Transverse colon (tissue), 4 donors: ENCODE measurements at places on chromosomes 7 and 10.
A peak's percentile ranks its signal among the peaks of the same experiment; 100 is the strongest.

GRCh38 chr7:22210355-22210754 lies 146.6 kb downstream of the RAPGEF5 start:
- DNase-seq = no peak

GRCh38 chr10:80275756-80276155 lies 13.7 kb downstream of the MAT1A start:
- H3K27me3 ChIP-seq = no peaks in the 10 kb centered on the region
- no peaks in the 10 kb centered on the region for H3K4me1 ChIP-seq
- H3K4me3 ChIP-seq = no peak overlapping the region
- no peak overlapping the region for H3K27ac ChIP-seq

- no peak overlapping the region for H3K27ac ChIP-seq
- H3K4me3 ChIP-seq = no peak overlapping the region
- H3K4me1 ChIP-seq = no peaks in the 10 kb centered on the region
- DNase-seq = no peak
Measured at GRCh38 chr7:79159040-79159664, 294.3 kb downstream of the MAGI2 start.

- no peak overlapping the region for H3K4me3 ChIP-seq
- DNase-seq = no peak
- H3K4me1 ChIP-seq = no peaks in the 10 kb centered on the region
- no peaks in the 10 kb centered on the region for H3K36me3 ChIP-seq
Measured at GRCh38 chr10:3564346-3565002, 220.5 kb downstream of the KLF6 start.

- peaks cover 69% of the 10 kb centered on the region for H3K27me3 ChIP-seq
- no peak for DNase-seq
- H3K4me1 ChIP-seq = no peaks in the 10 kb centered on the region
Measured at GRCh38 chr10:101766306-101766705, 9.6 kb downstream of the FGF8 start.

- peaks cover 3% of the 10 kb centered on the region for H3K4me1 ChIP-seq
- H3K4me3 ChIP-seq = no peak overlapping the region
- DNase-seq = no peak
- no peaks in the 10 kb centered on the region for H3K27me3 ChIP-seq
- no peaks in the 10 kb centered on the region for H3K36me3 ChIP-seq
- H3K27ac ChIP-seq = no peak overlapping the region
Measured at GRCh38 chr7:22397981-22398380, 41.0 kb upstream of the RAPGEF5 start.

- H3K27me3 ChIP-seq = no peaks in the 10 kb centered on the region
- no peak overlapping the region for H3K27ac ChIP-seq
- H3K36me3 ChIP-seq = no peaks in the 10 kb centered on the region
- no peak overlapping the region for H3K4me3 ChIP-seq
Measured at GRCh38 chr10:30037620-30038336, 21.6 kb downstream of the JCAD start.

- H3K4me1 ChIP-seq = no peaks in the 10 kb centered on the region
- H3K4me3 ChIP-seq = no peak overlapping the region
- peak overlapping the region; percentile 62 for H3K27ac ChIP-seq
- no peaks in the 10 kb centered on the region for H3K27me3 ChIP-seq
- no peaks in the 10 kb centered on the region for H3K36me3 ChIP-seq
Measured at GRCh38 chr10:77177589-77177988, 460.0 kb downstream of the KCNMA1 start.

DNA sequence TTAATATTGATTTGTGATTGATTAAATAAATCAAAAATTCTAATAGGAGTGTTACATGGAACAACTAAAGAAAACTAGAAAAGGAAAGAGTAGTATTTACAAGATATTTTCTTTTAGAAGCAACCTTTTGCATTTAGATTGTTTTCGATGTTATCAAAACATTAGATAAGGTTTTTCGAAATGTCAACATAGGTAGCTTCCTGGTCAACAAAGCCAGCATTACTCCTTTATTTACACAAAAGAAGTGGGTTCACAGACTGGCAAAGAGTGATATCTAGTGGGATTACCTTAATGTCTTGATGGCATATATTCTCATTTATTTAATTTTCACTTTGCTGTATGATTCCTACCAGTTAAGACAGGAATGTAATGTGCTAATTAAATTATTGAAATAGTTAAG lies 117.3 kb upstream of the TEX47 start:
- no peaks in the 10 kb centered on the region for H3K4me1 ChIP-seq
- H3K36me3 ChIP-seq = no peaks in the 10 kb centered on the region
- H3K27ac ChIP-seq = no peak overlapping the region
- no peaks in the 10 kb centered on the region for H3K27me3 ChIP-seq
- no peak overlapping the region for H3K4me3 ChIP-seq

- H3K36me3 ChIP-seq = no peaks in the 10 kb centered on the region
- no peaks in the 10 kb centered on the region for H3K4me1 ChIP-seq
- H3K27ac ChIP-seq = no peak overlapping the region
- DNase-seq = no peak
- H3K4me3 ChIP-seq = no peak overlapping the region
Measured at GRCh38 chr7:77258593-77258992, 59.0 kb upstream of the FGL2 start.

DNA sequence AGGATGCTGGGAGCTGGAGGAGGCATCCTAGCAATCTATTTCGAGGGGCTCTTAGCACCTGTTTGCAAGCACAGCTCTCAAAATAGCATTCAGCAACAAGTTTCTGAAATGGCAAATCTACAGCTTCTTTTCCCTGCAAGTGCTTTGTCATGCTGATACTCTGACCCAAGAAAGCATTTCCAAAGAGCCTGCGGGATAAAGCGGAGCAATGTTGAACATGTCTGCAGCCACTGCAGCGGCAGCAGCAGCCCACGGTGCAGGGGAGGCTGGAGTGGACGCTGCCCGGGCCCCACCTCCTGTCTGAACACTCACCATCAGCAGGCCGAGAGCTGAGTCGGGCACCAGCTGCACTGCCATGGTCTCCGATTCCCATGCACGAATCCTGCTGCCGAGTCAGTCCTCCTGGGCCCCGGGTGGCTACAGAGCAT lies 964 bp downstream of the FRMD4A start:
- no peak for DNase-seq
- no peak overlapping the region for H3K4me3 ChIP-seq
- no peaks in the 10 kb centered on the region for H3K36me3 ChIP-seq
- peaks cover 27% of the 10 kb centered on the region for H3K27me3 ChIP-seq
- no peak overlapping the region for H3K27ac ChIP-seq

DNA sequence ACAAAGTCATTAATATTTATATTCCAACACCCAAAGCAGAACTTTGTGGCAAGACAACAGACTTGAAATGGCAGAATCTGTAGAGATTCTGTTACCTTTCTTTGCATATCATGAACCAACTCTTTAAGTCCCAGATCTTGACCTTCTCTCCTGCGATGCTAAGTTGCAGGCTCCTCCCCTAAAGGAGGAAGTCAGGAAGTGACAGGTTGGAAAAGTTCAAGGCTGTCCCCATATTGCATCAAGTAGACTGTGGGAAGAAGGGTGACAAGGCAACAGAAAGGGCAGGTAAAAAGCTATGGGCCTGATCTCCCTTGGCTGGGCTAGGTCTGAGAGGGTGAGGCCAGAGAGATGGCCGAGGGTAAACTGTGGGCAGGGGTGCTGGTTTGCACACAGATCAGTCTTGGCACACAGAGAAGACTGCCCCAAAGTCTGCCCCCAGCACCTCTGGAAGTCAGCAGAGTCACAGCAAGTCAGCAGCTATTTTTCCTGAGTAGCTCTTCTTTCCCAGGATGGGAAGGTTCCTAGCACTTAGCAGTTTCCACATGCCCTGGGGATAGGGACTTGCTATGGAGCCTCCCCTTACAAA lies 115.1 kb downstream of the RAPGEF5 start:
- peaks cover 4% of the 10 kb centered on the region for H3K36me3 ChIP-seq
- H3K27ac ChIP-seq = no peak overlapping the region
- H3K4me1 ChIP-seq = no peaks in the 10 kb centered on the region
- H3K4me3 ChIP-seq = no peak overlapping the region

DNA sequence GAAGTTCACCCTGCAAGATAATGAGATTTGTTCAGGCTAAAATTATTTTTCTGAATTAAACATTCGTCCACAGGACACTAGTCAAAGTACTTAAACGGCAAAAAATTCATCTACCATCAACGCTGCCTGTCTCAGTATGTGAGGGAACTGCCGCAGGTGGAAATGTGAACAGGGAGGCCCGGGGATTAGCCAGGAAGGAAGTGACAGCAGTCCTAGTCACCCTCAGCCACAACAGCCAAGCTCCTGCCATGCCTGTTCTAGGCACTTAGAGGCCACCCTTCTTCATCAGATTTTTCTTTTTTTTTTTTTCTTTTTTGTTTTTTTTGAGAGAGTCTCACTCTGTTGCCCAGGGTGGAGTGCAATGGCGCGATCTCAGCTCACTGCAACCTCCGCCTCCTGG lies 9.4 kb downstream of the NUDT5 start:
- peaks cover 5% of the 10 kb centered on the region for H3K4me1 ChIP-seq
- H3K4me3 ChIP-seq = no peak overlapping the region
- no peak overlapping the region for H3K27ac ChIP-seq
- no peaks in the 10 kb centered on the region for H3K27me3 ChIP-seq
- peaks cover 25% of the 10 kb centered on the region for H3K36me3 ChIP-seq

DNA sequence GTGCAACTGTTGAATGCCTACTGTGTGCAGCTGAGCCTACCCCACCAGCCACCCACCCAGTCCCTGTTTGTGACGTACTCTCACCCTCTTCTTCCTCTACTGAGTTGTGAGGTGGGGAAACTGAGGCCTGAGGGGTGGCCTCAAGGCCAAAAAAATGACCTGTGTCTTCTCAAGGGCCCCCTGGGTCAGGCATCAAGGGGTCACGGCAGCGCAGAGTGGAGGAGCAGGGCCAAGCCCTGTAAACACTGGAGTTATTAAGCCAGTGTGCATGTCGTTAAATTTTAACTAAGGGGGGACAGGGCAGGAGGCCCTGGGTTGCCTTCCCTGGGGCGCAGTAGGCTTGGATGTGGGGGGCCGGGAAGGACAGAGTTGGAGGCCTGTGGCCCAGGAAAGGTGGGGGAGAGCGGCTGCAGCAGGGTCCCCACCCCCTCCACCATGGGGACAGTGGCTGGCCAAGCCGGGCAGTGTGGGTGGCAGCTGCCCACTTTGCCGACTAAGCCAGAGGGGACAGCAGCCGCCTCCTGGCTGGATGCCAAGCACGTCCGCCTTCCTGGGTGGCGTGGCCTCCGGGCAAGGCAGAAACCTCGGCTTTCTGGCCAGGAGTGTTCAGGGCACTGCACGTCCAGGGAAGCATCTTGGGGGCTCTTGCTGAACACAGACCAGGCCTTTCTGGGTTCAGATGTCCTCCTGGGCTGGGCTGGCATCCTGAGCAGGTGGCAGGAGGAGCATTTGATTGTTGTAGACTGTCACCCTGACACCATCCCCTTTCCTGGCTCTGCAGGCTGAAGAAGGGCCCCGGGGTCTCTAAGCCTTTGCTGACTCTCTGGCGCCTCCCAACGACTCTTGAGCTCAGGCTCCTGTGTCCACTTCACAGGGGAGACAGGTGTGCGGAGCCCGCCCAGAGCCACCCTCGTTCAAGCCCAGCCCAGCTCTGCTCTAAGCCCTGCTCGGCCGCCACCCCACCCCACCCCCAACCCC lies 1.9 kb downstream of the SLC29A4 start:
- H3K36me3 ChIP-seq = no peaks in the 10 kb centered on the region

DNA sequence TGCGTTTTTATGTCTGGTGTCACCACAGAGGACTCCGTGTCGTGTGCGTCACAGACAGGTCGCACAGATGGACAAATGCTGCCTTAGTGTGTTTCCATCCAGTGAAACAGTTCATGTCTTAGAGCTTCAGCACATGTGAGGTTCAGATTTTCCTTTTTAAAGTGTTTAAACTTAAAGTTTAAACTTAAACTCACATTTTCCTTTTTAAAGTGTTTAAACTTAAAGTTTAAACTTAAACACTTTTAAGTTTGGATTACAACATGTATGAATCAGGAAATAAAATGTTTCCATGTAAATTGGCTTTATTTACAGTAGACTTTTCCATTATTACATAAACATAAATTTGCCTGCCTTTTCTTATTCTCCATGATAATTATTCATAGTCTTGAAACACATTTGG lies 67.3 kb downstream of the INSYN2A start:
- no peak overlapping the region for H3K27ac ChIP-seq
- no peak for DNase-seq
- H3K4me3 ChIP-seq = no peak overlapping the region
- H3K4me1 ChIP-seq = no peaks in the 10 kb centered on the region

- no peak for DNase-seq
- H3K36me3 ChIP-seq = no peaks in the 10 kb centered on the region
- H3K4me3 ChIP-seq = peak overlapping the region; percentile 45
- peak overlapping the region; percentile 90 for H3K27ac ChIP-seq
Measured at GRCh38 chr10:24467136-24467535, 256.6 kb downstream of the ARHGAP21 start.

- peaks cover 23% of the 10 kb centered on the region for H3K27me3 ChIP-seq
- H3K27ac ChIP-seq = peak overlapping the region; percentile 85
- no peaks in the 10 kb centered on the region for H3K36me3 ChIP-seq
- peak; percentile 25 for DNase-seq
Measured at GRCh38 chr7:149772241-149772955, 990 bp downstream of the ZNF467 start.

GRCh38 chr7:326809-327232 lies 36.9 kb downstream of the FOXL3 start:
- DNase-seq = peak; percentile 54
- H3K36me3 ChIP-seq = no peaks in the 10 kb centered on the region
- peaks cover 68% of the 10 kb centered on the region for H3K4me1 ChIP-seq
- no peaks in the 10 kb centered on the region for H3K27me3 ChIP-seq
- H3K4me3 ChIP-seq = no peak overlapping the region

- H3K27ac ChIP-seq = peak overlapping the region; percentile 98
- H3K4me1 ChIP-seq = peaks cover 3% of the 10 kb centered on the region
- peak overlapping the region; percentile 99 for H3K4me3 ChIP-seq
- no peaks in the 10 kb centered on the region for H3K36me3 ChIP-seq
- no peaks in the 10 kb centered on the region for H3K27me3 ChIP-seq
Measured at GRCh38 chr7:139230484-139230773, 608 bp upstream of the UBN2 start.

DNA sequence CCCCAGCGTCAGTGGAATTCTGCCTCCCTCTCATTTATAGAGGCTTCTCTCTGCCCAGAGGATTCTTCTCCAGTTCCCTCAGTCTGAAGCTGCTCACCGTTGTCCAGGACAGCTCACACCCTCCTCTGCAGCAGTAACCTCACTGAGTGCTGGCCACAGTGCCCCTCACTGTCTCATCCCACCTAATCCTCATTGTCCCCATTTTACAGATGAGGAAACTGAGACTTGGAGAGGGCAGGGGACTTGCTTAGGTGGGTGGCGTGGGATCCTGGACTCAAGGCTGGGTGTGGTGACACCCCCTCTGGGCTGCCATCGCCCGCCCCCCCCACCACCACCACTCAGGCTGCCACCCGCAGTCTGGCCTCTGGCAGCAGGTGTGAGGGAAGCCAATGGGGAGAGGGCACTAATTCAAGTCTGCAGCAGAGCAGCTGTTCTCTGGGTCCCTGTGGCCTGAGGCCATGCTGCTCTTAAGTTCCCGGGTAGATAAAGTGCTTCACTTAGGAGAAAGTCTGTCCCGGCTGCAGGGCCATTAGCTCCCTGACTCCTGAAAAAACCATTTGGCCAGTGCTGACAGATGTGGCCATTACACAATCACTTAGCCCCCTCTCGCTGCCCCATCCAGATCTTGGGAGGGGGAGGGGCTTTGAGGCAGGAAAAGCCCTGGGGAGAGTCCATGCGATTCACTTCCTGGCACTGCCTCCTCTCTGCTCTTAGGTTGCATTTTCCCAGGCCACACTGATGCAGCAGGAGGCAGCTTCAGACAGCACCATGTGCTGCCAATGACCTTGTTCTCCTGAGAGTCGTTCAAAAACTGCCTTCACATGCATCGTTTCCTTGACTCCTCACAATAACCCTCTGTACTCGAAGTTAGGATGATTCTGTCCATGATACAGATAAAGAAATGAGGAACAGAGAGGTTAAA lies 36.3 kb downstream of the DRGX start:
- no peaks in the 10 kb centered on the region for H3K27me3 ChIP-seq
- no peak overlapping the region for H3K27ac ChIP-seq
- H3K4me1 ChIP-seq = no peaks in the 10 kb centered on the region
- no peak for DNase-seq

- no peak overlapping the region for H3K4me3 ChIP-seq
- H3K36me3 ChIP-seq = no peaks in the 10 kb centered on the region
- peaks cover 9% of the 10 kb centered on the region for H3K4me1 ChIP-seq
- no peak for DNase-seq
Measured at GRCh38 chr7:44977304-44977958, 1.4 kb downstream of the MYO1G start.
